ENCODE measurements at places on chromosomes 3 and 15.

GRCh38 chr3:138941259-138941885 is 5.6 kb downstream of the FOXL2 start:
- peak; percentile 76 for DNase-seq

GRCh38 chr15:74543583-74543982 is 2.6 kb downstream of the ARID3B start:
- peak; percentile 63 for DNase-seq

GRCh38 chr3:119641416-119641815 is 19.0 kb downstream of the POPDC2 start:
- DNase-seq: no peak

- no peak for DNase-seq
Observed at GRCh38 chr3:132713977-132714727, 8.1 kb downstream of the NPHP3 start.

DNA sequence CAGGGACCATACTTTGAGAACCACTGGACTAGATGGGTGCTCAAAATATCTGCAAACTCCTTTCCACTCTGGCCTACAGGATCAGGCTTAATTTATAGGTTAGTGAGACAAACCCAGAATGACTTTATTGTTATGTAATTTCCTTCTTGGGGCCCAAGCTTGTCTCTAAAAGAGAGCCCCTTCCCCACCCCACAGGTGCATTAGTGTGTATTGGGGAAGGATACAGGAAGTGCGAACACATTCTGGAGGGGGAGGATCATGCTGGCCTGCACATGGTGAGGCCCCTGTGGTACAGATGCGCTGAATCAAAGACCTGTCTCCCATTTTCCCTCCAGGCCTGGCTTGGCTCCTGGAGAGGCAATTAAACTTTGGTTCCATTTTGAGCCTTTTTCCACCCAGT is 273.0 kb upstream of the LRTM1 start:
- DNase-seq: no peak
